ENCODE measurements at places on chromosomes 3 and 15.

- DNase-seq = no peak
Measured at GRCh38 chr15:52423852-52424251, 104.8 kb downstream of the MYO5A start.

- no peak for DNase-seq
Measured at GRCh38 chr3:13822871-13823585, 56.8 kb downstream of the WNT7A start.

GRCh38 chr3:122679085-122679881, 1.4 kb upstream of the PARP14 start:
- DNase-seq = peak; percentile 42

GRCh38 chr3:159627229-159627628, 361.4 kb upstream of the IL12A start:
- no peak for DNase-seq

- no peak for DNase-seq
Measured at GRCh38 chr3:99637368-99638111, 854 bp upstream of the COL8A1 start.

DNA sequence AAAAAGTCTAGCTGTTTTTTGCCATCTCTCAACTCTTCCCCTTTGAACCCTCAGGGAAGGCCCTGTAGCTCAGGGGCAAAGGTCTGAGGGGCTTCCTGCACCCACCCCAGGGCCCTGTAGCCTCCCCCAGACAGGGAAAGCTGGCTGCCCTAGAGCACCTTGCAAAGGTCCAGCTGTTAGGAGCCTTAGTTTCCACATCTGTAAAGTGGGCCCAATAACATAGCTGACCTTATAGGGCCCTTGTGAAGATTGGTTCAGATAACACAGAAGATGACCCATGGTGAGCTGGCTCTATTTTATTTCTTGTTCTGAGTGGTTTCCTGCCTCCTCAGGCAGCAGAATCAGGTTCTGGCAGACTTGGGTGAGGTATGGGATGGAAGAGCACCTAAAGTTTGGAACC, 55.2 kb upstream of the SMAD6 start:
- no peak for DNase-seq

DNA sequence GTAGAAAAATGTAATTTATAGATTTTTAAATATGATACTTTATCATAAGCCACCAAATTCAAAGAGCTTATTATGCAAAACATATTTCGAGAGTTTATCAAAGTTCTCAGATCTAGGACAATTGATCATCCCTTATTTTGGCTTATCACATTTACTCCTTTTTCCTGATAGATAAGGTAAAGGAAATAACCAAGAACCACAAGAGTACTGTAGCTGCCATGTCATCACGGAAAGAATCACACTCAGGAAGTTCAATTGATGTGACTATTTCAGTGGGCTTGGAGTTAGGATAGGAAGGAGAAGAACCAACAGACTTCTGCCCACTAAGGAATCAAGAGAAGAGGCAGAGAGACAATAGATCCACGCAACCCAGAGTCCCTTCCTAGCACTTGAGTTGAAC, 142.7 kb upstream of the TMCO5A start:
- DNase-seq = no peak

DNA sequence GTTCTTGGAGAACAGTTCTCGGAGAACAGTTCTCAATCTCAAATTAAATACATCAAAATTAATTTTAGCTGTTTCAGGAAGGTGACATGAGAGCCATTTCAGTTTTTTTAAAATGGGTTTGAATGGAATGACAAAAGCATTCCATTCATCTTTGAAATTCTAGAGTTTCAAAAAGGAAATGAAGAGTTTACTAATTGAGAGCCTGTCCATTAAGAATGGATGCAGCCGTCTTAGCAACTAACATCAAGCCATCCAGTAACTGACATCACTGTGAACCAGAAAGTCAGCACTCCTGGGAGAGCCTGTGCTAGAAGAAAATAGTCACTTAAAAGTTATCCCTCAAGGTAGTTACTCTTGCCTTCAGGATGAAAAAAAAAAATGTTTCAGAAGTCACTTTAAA, 47.0 kb upstream of the FSTL1 start:
- no peak for DNase-seq

DNA sequence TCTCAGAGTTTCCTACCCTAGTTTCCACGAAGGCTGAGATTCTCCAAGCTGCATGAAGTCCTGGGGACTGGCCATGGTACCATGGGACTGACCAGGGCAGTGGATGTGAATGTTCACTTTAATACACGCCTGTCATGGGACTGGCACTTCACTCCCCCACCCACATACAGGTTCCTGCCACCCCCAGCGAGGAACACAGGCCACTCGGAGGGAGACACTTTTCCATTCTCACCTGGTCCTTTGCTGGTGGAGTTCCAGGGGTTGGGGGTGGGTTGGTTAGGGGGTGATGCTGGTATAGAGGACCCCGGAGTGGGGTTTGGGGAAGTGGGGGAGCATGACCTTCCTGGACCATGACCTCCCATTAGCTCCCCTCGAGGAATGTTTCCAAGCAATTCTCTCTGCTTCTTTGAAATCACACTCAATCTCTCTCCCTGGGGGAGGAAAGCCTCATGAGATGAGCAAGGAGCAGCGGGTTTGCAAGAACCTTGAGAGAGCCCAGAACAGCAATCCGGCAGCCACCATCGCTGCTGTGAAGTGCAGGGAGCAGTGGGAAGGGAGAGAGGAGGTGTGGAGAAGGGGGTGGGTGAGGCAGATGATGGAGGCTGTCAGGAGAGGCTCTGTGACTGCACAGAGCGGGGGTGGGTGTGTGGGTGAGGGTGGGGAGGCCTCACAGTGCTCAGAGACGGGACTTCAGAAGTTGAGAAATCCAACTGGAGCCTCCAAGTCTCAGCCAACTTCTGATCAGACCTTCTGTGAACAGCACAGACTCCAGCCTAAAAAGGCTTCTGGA, 69.7 kb downstream of the ADCY5 start:
- no peak for DNase-seq

GRCh38 chr3:46566040-46566641, at the start of gene LRRC2:
Gene LRRC2 (minus strand): TSS chr3:46566302. CDS start chr3:46551591, 14,711 bp downstream.
- no peak for DNase-seq

GRCh38 chr3:155670335-155670734, 74.5 kb downstream of the PLCH1 start:
- no peak for DNase-seq

DNA sequence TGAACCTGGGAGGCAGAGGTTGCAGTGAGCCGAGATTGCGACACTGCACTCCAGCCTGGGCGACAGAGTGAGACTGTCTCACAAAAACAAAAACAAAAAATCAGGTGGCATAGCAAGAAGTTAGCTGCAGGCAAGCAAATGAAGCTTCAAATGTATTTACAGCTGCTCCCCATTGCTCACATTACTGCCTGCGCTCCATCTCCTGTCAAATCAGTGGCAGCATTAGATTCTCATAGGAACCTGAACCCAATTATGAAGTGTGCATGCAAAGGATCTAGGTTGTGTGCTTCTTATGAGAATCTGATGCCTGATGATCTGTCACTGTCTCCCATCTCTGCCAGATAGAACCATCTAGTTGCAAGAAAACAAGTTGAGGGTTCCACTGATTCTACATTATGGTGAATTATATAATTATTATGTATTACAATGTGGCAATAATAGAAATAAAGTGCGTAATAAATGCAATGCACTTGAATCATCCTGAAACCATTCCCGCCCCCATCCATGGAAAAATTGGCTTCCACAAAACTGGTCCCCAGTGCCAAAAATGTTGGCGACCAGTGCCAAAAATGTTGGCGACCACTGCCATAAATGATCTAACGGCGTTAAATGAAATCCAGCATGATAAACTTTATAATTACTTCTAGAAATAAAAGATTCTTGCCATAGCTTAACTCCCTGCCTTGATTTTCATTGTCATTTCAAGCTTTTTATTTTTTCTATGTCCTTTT, 616.7 kb upstream of the NAALADL2 start:
- DNase-seq = no peak

DNA sequence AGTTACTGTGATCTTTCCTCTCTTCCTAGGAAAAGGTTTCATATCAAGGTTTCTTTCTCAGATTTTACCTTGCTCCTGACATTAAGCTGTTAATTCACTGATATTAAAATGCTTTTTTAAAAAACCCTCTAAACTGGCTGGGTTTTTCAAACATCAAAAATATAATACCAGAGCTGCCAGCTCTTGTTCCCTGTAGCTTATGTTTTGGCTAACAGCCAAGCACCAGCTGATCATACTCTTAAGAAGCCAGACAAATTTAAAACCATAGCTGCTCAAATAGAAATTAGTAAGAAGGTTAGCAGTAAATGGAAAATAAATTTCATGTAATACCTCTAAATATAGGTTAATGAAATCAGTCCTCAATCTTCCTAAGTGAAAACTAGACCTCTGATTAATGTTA, 657.5 kb downstream of the GRM7 start:
- no peak for DNase-seq

DNA sequence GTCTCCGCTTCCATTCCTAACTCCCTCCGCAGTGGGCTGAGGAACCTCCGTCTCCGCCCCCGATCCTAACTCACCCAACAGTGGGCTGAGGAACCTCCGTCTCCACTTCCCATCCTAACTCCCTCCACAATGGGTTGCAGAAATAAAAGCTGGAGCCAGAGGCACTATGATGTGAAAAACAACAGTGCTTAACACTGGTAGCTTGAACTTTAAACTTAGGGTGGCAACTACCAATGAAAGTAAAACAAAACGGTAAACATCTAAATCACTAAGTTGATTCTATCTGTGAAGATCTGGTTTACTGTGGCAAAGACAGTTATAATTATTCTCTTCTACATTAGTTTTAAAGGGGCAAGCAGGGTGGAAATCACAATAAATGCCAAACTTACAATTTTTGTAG, 25.9 kb upstream of the GP5 start:
- DNase-seq = no peak

- DNase-seq = no peak
Measured at GRCh38 chr3:79473993-79474392, 293.8 kb downstream of the ROBO1 start.

DNA sequence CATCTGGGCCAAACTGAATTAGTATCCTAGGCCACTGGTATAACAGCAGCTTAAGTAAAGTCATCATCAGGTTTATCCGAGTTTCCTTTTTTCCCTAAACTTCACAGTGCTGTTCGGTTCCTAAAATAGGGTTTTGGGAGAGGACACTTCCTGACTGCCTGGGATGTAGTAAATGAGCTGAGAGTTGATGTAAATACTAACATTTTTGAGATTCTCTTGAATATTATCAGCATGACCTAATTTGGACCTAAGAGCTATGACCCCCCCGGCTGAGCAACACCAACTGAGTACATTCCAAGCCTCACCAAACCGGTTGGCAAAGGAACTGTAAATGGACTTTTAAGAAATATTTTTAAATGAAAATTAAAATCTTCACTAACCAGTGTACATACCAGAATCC, 78.8 kb downstream of the IL5RA start:
- DNase-seq = no peak

GRCh38 chr15:74454764-74455500, 6.0 kb downstream of the UBL7 start:
- DNase-seq = no peak

- no peak for DNase-seq
Measured at GRCh38 chr3:128486681-128487537, 6.1 kb downstream of the GATA2 start.

GRCh38 chr15:43440721-43441281, 52.2 kb downstream of the TP53BP1 start:
- no peak for DNase-seq

GRCh38 chr3:195411836-195412235, 31.0 kb downstream of the ACAP2 start:
- no peak for DNase-seq

GRCh38 chr15:58145606-58146005, 7.4 kb downstream of the AQP9 start:
- no peak for DNase-seq

DNA sequence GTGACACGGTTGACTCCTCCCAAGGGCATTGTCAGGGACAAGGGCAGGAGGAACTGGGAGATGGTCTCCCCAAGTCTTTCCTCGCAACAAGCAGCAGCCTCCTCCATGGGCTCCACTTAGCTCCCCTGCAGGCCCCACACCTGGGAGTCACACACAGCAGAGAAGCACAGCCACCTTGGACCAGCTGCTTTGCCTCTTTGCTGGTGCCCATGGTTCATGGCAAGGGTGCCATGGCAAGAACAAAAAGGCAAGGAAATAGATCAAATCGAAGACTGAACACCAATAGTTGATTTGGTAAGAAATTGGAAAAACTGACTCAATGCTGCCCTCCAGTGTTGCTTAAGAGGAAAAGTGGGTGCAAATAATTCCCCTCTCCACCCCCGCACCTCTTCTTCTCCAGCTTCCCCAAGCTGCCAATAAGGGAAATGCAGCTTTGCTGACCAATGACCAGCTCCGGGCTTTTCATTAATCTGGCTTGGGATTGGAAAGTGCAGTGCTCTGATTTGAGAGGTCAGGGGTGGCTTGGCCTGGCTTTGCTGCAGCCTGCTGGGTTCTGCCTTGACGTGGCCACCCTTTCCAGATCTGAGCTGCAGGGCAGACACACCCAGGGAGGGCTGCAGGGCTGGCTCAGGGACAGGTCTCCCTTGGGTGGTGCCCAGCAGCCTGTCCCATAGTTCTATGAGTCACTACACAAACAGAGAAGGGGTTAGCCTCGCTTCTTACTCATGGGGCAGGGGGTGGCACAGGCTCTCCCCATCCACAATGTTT, 162.0 kb downstream of the KLF13 start:
- no peak for DNase-seq

GRCh38 chr3:7484636-7485035, 623.7 kb downstream of the GRM7 start:
- DNase-seq = no peak

DNA sequence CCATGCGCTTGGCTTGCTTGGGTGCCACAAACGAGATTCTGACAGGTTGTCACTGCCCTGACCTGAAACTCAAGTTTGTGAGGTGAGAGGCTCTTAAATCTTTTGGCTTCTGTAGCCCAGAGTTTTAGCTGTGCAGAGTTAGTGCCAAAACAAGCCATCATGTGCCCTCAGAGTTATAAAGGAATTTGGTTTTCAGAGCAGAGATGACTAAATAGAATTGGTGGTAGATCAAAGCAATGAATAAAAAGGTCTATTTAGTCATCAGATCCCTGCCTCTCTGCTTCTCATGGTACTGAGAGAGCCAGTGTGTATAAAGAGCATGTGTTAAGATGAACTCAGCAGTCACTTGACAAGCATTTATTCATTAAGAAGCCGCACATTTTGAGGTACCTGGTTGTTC, 207.5 kb upstream of the DPH6 start:
- no peak for DNase-seq

GRCh38 chr15:74821091-74821789, 5.2 kb upstream of the CPLX3 start:
- no peak for DNase-seq

- DNase-seq = no peak
Measured at GRCh38 chr3:195715134-195715533, 5.6 kb upstream of the MUC20 start.

DNA sequence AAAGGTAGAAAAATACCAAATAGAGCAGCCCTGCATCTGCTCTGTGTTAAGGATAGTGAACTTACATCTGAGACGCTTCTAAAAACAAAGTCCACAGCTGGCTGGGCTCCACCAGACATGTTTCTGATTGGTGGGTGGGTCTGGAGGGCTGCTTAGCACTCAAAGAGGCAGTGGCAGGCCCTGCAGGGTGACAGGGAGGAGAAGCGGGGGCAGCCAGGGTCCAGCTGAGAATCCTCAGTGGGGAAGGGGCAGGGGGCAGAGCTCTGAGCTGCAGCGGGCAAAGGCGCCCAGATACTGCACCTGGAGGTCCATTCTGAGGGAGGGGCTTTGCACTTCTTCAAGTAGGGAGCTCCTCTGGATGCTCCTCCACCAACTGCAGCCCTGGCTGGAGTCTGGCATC, 28.1 kb downstream of the PRR23E start:
- no peak for DNase-seq

- peak; percentile 27 for DNase-seq
Measured at GRCh38 chr3:125055331-125055912, 375 bp downstream of the HEG1 start.

- no peak for DNase-seq
Measured at GRCh38 chr3:148026009-148026588, 616.9 kb downstream of the ZIC1 start.
